GM12865 (cell line): ENCODE measurements at places on chromosomes 7 and 10.
A peak's percentile ranks its signal among the peaks of the same experiment; 100 is the strongest.

DNA sequence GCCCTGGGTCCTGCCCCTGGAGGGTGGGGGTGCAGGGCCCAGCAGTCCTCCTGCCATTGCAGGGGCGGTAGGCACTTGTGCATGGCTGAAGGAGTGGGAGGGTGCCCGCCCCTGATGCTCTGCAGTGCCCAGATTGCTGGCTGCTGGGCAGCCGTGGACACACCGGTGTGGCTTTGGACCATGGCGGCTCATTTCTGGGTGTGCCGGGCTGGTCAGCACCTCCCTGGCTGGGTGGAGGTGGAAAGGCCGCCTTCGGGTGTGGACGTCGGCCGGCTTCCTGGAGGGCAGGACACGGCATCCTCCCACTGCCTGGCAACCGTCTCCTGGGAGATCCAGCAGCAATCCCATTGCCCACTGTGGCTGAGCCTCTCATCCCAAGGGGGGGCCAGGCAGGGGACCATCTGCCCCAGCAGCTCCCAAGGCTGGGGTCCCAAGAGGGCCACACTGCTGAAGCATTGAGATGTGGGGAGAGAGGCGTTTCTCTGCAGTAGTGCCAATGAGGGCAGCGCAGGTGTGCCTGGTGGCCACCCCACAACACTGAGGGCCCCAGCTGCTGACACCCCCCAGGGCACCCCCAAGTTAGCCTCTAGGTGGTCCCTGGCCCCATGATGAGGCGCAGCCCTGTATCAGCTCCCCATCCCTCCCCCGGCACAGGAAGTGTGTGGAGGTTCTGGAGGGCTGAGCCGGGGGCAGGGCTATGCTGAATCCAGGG lies 12.9 kb downstream of the TTYH3 start:
- no peak for DNase-seq

GRCh38 chr7:155532792-155533119 lies 13.6 kb downstream of the CNPY1 start:
- no peak for DNase-seq

DNA sequence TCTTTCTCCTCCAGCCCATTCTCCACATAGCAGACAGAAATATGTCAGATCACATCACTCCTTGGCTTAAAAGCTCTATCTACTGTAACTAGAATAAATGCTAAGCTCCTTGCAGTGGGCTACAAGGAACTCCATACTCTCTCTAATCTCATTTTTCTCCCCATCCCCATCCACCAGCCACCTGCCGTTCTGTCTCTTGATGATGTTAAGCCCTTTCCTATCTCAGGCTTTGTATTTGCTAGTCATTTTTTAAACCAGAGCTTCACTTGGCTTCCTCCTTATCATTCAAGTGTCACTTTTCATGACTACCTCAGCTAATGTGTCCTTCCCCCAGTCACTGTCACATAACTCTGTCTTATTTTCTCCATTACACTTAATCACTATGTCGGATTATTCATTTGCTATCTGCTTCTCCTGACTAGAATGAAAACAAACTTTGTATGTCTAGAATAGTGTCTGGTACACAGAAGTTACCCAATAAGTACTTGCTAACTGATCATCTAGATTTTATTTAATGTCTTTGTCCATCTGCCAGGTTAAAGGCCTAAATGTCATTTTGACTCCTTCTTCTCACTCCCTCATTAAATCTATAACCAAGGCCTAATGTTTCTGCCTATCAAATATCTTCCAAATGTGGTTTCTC lies 87.2 kb upstream of the RPA3 start:
- no peak for DNase-seq

GRCh38 chr10:49844775-49845595 lies 82.9 kb upstream of the OGDHL start:
- no peak for DNase-seq

DNA sequence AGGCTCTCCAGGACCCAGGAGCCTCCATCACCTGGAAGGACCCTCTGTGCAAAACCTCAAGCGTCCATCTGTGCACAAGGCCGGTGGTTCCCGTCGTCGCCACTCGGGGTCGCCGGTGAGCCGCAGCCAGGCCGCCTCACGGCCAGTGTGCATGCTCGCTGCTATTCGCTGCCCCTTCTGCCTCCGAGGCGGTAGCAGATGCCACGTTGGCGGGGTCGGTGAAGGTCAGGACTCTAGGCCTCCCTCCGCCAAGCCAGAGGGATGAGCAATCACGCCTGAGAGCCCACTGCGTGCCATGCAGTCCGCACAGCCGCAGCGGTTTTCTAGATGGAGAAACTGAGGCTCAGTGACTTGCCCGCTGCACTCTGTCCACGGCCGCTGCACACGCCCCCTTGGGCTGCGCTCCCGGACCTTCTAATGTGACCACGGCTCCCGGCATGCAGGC lies 5.7 kb downstream of the UPK3B start:
- DNase-seq, result peak; percentile 62
